ENCODE measurements at places on chromosomes 3 and 15.
A peak's percentile ranks its signal among the peaks of the same experiment; 100 is the strongest.

DNA sequence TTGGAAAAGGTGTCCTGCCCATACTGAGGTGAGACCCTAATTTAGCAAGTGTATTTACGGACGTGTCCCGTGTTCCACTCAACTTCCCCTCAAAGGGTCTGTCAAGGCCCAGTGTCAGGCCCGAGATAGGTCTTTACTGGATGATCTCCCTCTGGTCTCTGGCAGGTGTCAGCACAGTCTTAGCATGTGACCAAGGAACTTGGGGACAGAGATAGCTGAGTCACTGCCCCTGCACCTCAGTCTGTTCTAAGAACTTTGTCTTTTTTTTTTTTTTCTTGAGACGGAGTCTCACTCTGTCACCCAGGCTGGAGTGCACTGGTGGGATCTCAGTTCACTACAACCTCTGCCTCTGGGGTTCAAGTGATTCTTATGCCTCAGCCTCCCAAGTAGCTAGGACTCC lies 32.1 kb upstream of the ALPK3 start:
- no peak for DNase-seq

DNA sequence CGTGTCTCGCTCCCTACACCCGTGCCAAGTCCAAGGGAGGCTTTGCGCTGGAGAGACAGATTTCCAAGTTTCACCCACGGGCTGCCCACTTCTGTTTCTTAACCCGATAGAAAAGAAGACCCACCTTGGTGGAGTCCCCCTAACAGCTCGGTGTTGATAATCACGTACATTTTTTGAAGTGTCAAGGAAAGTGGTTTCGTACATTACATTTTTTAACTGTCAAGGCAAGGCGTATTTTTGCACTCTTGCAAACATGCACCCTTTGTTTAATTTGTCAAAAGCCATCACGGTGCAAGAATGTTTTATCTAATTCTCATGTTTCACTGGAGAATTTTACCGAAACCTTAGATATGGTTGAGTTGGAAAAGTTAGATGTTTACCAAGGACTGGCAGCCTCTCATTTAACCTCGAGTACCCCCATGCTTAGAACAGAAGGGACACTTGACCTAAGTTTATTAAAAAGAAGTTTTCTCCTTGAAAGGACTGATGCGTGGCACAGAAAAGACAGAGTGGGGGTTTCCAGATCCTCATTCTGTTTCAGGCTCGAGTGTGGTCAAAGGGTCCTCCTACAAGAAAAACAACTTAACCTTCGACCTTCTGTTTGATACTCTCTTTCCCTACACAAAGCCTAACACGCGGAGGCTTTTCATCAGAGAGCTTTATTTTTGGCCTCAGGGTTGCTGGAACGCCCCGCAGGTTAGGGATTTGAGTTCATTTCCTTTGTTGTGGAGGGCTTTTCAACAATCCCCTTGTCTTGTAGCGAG lies 882 bp downstream of the GXYLT2 start:
- DNase-seq = no peak

DNA sequence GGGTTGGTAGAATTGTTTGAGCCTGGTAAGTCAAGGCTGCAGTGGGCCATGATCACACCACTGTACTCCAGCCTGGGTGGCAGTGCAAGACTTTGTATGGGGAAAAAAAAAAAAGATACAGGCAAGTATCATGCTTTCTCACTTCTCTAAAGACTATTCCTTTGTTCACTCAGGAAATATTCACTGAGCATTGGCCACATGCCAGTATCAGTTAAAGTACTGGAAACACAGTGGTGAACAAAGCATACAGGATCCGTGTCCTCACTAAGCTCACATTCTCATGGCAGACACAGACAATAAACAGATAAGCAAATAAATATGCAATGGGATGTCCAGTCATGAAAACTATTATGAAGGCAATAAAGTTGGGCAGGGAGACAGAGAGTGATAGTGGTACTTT lies 5.1 kb upstream of the MTHFS start:
- no peak for DNase-seq

GRCh38 chr3:73839032-73839431 lies 214.3 kb upstream of the PDZRN3 start:
- no peak for DNase-seq

- no peak for DNase-seq
These were observed 292.8 kb upstream of the ZNF717 start for GRCh38 chr3:76078101-76078500.

GRCh38 chr3:157130467-157131251 lies 29.3 kb downstream of the CCNL1 start:
- peak; percentile 79 for DNase-seq

GRCh38 chr3:38169027-38169317 lies 3.6 kb downstream of the OXSR1 start:
- no peak for DNase-seq

DNA sequence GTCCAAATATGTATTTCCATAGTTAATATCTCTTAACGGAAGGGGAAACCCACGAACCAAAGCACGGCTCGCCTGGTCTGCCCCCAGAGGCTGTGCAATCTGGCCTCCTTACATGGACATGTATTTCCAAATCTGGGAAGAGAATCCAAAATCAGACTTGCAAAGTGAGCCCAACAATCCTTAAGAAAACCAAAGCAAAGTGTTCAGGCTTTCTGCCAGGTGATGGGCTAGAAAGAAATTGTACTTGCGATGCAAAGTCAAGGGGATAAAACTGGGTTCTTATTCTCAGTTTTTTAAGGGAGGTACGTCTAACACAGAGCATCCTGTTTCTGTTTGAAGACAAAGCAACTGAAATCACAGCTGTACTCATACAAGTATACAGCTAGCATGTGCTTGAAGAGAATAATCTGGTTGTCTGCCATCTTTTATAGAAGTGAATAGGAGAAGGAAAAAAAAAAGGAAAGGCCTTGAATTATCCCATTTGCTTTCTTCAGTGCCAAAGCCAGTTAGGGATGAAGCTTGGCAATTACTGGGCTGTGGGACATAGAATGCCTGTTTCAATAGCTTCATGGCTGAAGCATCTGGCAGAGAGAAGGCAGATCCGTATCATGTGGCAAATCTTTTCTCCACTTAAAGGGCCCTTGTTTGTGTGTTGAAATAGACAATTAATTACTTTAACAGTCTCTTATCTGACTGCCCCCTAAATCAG lies 48.4 kb downstream of the LRIG1 start:
- no peak for DNase-seq

DNA sequence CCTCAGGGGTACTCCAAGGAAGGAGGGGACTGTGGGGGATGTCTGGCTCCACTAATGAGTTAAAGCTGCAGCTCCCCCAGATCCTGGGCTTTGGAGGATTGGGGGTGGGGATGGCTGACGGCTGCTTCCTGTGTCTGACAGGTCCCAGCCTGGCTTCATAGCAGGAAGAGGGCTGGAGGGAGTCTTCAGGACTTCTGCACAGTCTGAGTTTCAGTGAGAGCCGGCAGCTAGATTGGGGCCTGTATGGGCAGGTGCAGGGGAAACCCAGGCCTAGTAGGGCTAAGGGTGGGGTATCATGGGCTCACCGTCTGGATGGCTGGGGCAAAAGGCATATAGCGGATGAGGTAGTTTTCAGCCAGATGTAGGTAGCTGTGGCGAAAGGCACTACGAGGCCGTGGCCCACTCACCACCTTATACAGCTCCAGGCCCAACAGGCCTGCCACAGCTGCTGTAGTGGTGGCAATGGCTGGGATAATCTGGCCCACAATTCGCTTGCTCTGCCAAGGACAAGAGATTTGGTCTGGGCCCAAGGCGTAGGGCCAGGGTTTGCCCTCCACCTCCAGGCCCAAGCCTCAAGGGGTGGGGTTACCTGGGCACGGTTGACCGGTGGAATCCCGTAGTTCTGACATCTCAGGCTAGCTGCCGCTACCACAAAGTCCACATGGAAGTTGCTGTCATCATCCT lies 4.5 kb downstream of the INKA1 start:
- no peak for DNase-seq

DNA sequence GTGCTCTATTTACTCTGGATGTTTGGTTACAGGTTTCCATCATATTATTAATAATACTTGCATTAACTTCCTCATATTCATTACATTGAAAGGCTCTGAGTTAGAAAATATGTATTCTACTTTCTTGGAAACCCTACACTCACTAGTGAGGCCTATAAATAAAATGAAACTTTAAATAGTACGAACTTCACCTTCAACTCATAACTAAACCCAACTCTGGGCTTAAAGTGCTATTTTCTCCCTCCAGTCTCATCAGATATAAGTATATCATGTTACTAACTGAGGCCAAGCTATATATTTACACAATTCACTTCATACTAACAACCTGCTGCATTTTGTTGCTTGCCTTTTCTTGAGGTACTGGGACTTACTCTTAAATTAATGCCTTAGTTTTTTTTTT lies 306.7 kb downstream of the TIGIT start:
- no peak for DNase-seq

- no peak for DNase-seq
These were observed 65.4 kb downstream of the AQP9 start for GRCh38 chr15:58203537-58203936.

DNA sequence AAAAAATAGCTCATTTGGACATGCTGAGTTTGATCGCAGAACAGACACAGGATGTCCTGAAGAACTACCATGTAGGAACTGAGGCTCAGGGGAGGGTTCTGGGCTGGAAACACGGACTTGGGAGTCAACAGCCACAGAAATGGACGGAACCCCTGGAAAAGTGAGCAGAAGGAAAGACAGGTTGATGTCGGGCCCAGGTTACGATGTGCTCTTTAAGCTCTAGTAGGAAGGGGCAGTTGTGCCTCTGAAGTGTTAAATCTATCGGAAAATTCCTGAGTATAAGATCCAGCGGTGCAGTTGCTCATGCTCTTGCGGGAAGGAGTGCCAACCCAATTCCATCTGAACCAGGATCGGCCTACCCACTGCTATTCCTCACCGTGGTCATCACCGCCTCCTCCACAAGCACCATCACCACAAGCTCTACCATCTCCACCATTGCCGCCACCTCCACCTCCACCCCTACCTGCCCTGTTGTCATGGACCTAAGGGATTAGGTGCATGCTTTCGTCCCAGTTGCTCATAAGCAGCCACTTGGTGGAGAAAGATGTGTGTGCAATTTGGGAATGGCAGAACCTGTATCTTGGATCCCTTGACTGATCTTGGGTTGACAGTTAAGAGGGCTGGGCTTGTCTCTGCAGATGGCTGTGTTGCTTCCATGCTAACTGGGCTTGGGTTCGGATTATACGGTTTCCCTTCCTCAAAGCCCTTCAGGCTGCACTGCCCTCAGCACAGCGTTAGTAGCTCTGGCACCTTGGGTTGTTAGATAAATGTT lies 108.5 kb downstream of the ASB7 start:
- DNase-seq = no peak

- no peak for DNase-seq
These were observed 7.2 kb downstream of the PLA1A start for GRCh38 chr3:119604878-119605277.

GRCh38 chr15:78726870-78727551 lies 84.3 kb downstream of the ADAMTS7 start:
- no peak for DNase-seq

DNA sequence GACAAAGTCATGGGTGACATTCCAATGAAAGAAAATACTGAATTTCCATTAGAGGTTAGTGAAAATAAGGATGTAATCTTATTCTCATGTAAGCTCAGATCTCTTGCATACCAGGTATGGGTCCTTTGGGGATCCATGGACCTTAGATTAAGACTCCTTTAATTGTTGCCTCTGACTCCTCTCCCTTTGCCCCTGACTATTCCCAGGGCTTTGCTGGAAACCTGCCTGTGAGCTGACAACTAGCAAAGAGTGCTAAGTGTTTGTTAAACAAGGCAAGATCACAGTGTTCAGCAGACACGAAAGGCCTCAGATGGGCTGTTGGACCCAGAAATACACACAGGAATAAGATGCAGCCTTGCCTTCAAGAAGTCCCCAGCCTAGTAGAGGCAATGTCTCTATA lies 32.1 kb downstream of the ACKR2 start:
- no peak for DNase-seq

GRCh38 chr3:131591394-131592014 lies 88.7 kb upstream of the MRPL3 start:
- no peak for DNase-seq

DNA sequence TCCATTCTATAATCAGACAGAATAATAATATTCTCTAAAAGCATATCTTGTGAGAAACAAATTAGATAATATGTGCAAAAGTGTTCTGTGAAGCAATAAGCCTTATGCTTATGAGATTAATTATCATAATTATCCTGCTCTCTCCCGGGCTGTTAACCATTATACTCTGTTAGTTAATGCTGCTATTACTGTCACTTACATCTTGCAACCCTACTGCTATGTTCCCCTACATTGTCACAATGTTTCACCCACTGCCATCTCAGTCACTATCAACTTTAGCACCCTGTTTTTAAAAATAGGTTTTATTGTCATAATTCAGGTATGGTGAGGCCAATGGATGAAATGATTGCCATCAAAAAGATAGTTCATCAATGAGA lies 15.2 kb upstream of the KLHL24 start:
- DNase-seq = no peak

DNA sequence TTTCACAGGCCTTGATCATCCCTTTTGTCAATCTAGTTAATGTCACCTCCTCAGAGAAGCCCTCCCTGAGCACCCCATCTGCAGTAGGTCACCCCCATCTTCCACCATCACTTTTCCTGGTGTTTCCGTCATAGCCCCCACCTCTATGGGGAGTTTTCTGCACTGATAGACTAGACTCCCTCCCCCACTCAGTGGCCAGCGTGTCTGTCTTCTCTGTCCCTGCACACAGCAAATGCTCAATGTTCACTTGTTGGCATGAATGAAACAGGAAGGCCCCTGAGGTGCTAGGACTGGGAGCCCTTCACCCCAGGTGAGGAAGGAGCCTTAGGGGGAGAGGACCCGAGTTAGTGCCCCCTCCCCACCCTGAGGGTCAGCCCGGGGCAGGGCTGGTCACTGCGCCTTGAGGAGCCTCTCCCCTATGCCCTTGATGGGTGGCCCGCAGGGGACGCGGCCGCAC lies 15.8 kb upstream of the FANCD2 start:
- no peak for DNase-seq

DNA sequence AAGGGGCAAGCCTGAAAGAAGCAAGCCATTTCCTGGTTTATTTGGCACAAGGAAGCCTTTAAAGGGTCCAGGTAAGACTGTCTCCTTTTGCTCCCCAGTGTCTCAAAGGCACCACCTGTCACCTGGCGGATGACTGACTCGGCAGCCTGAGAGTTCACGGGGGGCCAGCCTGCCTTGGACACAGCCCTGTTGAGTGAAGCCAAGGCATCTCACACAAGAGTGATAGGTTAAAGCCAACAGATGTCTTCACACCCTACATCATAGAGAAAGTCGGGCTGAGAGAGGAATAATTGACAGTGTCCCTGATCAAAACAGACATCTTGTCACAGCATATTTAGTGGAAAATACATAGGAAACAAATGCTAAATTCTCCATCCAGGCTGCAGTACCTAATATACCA lies 28.2 kb upstream of the LIPC start:
- DNase-seq = no peak

GRCh38 chr3:131735544-131735943 lies 232.8 kb upstream of the MRPL3 start:
- DNase-seq = no peak

DNA sequence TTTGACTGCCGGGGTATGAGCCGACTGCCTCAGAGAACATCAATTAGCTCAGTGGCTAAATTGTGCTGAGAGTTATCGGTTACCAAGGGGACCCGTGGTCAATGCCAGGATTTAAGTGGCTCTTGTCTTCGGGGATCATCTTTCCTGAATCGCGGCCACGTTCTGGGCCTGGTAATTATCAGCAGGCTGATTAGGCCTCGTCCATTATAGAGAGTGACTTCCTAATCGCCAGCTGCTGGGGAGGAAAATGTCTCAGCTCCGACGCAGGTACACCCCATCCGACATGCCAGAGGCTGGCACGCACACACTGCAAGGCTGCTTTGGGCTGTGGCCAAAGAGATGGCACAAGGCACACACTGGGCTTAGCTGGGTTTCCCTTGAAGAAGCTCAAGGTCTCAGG lies 10.6 kb downstream of the TRH start:
- no peak for DNase-seq

GRCh38 chr15:73382115-73382514 lies 13.4 kb upstream of the HCN4 start:
- no peak for DNase-seq
